ENCODE measurements at places on chromosomes 5 and 9.
A peak's percentile ranks its signal among the peaks of the same experiment; 100 is the strongest.

DNA sequence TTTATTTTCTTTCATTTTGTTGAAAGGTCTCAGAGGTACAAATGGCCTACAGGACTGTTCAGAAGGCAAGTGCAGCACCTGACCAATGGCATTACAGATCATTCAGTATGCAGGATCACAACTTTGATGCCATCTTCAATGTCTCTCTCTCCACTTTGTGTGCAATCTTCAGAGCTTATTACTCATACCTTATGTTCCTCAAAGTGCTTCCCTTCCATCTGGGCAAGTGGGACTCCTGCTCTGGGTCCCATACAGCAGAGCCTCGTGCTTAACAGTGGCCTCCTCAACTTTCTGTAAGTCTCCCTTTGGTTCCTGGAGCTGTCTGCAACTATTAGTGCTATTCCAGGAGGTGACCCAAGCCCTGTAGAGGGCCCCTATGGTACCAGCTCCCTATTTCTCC is 358.4 kb upstream of the RPS23 start:
- DNase-seq, result no peak

GRCh38 chr5:132790201-132790865 is 13.3 kb upstream of the SEPTIN8 start:
- no peak for DNase-seq

DNA sequence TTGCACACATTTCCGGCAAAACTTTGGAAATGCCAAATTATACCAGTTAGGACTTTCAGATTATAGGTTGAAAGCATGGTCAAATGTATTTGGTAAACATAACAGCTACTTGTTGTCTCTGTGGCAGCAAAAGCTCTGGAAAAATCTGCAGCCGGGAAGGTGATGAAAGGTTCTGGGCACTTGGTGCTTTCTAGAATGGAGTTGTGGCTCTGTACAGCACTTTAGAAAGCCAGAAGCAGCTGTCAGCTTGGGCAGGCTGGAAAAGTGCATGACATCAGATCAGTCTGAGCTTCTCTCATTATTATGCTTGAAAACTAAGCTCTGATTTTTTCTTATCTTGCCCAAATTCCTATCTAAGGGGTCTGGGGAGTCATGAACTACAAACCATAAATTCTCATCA is 118.6 kb upstream of the MAST4 start:
- DNase-seq, result no peak

DNA sequence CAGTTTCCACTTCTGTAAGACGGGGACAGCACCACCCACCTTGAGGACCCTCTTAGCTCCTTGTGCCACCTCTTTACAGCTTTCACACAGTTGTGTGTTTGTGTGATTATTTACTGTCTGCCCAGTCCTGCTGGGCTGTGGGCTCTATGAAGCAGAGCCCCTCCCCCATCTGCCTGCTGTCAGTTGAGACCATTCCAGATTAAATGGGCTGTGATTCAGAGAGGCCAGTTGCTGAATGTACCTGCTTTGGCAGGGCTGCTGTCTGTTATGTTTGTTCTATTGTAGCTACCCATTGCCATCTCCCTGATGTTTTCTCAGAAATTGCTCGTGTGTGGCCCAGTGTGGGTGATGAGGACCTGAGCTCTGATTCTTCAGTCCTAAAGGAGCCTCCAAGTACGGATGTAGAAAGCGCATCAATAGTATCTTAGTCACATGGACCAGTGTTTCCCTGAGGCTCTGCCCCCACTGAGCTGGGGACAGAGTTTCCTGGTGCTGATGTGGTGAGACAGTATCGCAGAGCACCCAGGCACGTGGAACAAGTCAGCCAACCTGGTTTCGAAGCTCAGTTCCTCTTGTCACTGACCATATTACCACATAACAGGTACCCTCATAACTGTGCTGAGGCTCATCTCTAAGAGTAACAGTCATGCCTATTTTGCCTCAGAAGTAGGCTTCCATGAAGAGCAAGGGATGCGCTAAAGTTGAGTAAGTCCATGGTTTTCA is 3.7 kb downstream of the ANGPTL2 start:
- DNase-seq, result no peak

- no peak for DNase-seq
These were observed 237.5 kb downstream of the CHSY3 start for GRCh38 chr5:130141659-130142320.

- DNase-seq, result no peak
These were observed 32.0 kb downstream of the CDC14B start for GRCh38 chr9:96587338-96588315.

- DNase-seq, result no peak
These were observed 30.3 kb upstream of the RPS23 start for GRCh38 chr5:82308416-82308815.

- DNase-seq, result no peak
These were observed 112.9 kb upstream of the ACTBL2 start for GRCh38 chr5:57595523-57595991.

DNA sequence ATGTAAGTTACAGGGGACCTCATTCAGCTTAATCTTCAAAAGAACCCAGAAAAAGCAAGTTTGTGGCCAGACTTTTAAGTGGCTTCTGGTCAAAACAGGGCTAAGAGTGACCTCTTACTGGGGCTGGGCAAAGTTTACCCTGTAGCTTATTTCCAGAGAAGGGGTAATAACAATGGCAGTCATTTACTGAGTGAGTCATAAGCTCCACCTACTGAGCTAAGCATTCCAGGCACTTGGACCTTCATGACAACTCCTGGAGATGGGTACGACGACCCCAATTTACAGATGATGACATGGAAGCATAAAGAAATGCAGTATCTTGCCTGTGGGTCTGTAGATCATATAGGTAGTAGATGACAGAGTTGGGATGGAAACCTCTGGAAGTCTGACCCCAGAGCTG is 4.7 kb upstream of the GPR151 start:
- DNase-seq, result no peak

- DNase-seq, result peak; percentile 39
These were observed 666 bp downstream of the PPARGC1B start for GRCh38 chr5:149730620-149731331.

GRCh38 chr9:105979290-105979689 is 284.9 kb downstream of the TMEM38B start:
- no peak for DNase-seq

DNA sequence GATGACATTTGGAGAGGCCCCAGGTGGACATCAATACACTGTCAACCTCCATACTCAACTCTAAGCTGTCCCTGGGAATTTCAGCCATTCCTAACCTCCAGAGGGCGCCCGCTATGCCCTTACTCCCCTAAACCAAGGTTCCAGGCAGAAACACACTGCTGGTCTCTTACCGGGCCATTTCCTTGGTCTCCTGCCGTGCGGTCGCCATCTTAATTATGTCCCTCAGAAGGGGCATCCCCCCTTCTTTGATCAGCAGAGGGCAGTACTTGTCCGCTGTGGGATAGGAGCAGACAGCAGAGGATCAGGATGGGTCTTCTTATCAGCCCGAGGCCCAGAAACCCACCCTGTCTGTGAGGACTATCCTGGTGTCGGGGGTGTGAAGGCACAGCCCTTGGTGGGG is 9.3 kb upstream of the ZDHHC12 start:
- no peak for DNase-seq

GRCh38 chr5:138649775-138650174 is 74.6 kb upstream of the HSPA9 start:
- no peak for DNase-seq

DNA sequence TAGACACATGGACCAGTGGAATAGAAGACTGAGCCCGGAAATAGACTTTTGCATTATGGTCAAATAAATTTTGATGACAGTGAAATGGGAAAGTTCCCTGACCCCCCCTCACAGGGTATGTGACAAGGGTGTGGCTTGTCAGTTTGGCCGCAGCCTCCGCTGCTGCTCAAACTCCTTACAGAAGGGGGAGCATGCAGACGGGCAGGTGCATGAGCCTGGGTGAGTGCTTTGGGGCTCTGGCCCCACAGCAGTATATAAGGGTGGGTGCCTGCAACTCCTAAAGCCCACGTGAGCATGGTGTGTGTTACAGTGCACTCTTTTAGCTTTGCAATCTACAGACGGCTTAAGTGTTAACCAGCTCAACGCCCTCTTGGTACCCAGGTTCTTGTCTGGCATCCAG is 21.9 kb upstream of the CAPSL start:
- no peak for DNase-seq

- no peak for DNase-seq
These were observed 45.1 kb upstream of the TESK1 start for GRCh38 chr9:35559792-35560530.

- DNase-seq, result no peak
These were observed 198.1 kb downstream of the NPR3 start for GRCh38 chr5:32909207-32909606.

DNA sequence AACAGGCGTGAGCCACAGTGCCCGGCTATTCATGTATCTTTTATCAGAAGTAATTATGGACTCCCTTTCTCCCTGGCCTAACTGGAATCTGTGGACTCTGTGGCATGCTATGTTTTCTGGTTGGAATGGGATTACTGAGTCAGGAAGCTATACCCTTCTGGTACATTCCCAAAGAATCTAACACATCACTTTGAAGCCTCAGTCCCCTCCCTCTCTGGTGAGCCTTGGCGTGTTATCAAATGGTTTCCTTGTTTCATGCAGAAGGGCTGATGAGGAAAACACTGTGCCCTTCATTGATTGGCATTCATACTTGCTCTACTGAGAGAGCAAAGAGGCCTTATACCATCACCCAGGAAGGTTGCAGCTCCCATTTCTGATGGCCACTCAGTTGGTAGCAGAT is 22.9 kb downstream of the C5orf15 start:
- no peak for DNase-seq

GRCh38 chr5:6910950-6911349 is 197.7 kb downstream of the TENT4A start:
- DNase-seq, result no peak

DNA sequence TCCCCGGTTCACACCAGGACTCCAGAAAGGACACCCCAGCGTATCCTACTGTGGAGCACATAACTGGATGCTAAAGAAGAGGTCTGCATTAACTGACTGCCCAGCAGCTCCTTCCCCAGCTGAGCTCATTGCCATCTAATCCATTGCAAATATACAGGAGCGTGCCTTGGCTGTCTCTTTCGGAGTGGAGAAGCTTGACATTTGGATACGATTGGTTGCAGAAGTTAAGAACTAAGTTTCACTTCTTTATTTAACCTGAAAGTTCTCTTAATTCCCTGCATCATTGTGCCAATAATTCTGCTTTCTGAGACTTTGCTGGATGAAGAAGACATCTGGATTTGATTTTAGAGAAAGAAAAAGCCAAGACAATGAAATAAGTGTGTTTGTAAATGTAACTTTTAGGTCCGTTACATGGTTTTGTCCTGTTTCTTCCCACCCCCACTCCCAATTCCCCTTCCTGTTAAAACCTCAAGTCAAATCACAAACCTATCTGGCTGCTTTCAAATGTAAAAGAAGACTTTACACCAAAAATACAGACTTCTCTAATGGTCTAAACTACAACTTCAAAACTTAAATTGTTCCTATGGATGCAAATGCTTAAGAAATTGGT is 33.9 kb downstream of the TAS2R1 start:
- DNase-seq, result no peak

- DNase-seq, result no peak
These were observed 533.4 kb downstream of the IRX1 start for GRCh38 chr5:4128994-4129393.

GRCh38 chr9:127973169-127974000 is 7.4 kb downstream of the EEIG1 start:
- DNase-seq, result no peak

DNA sequence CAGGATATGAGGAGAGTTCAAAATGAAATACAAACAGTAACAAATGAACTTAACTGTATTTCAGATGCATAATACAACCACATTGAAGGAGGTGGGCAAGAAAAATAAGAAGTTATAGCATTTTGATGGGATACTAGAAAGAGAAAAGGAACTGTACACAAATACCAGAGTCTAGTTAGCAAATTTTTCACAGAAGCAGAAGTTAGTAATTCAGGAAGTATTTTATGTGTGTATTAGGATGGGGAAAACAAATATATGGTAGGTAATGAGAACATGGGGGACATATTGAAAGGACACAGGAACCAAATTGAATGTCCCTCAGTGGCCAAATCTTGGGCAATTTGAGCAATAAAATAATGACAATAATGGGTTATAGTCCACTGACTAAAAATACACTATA is 18.4 kb downstream of the GM2A start:
- no peak for DNase-seq

Measured in GDM1 (cell line).